ENCODE measurements at places on chromosomes 4 and X. TPM values are rescaled to one million over a fixed set of nuclear protein-coding genes. Genes with fewer than 3 reads are reported as not detected.

Gene TCEAL6
- total RNA-seq: not detected

Gene SMPX
- total RNA-seq: 0.08 TPM

Gene FGF2
- total RNA-seq: 49.1 TPM

Gene KLHL13
- 0.26 TPM for total RNA-seq

Gene HSFX1
- total RNA-seq: 0.37 TPM

Measured in A549 treated with AZD2906 at 1 μM for 4 hours (cell line).